ENCODE measurements at places on chromosomes 2 and 18. TPM values are rescaled to one million over a fixed set of nuclear protein-coding genes. Genes with fewer than 3 reads are reported as not detected.

DNA sequence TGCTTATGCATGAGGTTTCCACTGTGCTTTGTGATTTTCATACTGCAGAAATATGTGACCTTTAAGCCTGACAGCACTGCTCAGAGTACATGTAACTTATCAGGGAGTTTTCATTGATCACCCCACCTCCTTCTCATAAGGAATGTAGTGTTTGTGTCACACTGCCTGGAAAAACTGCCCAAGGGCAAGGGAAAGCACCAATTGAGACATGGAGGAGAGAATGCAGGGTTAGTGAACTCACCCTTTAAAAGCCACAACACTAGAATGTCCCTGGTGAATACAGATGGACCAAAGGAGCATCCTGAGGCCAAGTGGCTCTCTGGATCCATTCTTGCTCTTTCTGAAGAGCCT, 147.2 kb upstream of the SPATS2L start:
- DNase-seq = no peak

The EFEMP1 gene
- total RNA-seq = not detected

- peak; percentile 66 for DNase-seq
These were observed 24.6 kb upstream of the ATOH8 start for GRCh38 chr2:85728883-85729824.

- no peak for DNase-seq
These were observed 160.2 kb downstream of the GALNT14 start for GRCh38 chr2:30978044-30978443.

DNA sequence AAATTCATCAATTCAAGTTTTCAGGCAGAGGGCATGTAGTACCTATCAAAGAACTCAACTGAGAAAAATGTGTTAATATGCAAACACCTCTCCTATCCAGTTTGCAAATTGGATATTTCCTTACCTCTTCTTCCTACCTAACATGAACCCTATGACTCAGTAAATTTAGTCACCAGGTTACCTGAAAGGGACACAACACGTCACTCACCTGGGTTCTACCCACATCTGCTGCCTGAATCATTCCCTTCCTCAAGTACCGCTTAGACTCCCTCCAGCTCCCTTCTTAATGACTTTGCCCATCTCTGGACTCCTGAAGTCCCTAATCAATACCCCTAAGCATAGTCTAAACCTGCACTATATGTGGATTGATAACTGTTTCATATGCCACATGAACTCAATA, 10.4 kb downstream of the ANKRD44 start:
- DNase-seq = no peak

The CELF4 gene
- not detected for total RNA-seq

DNA sequence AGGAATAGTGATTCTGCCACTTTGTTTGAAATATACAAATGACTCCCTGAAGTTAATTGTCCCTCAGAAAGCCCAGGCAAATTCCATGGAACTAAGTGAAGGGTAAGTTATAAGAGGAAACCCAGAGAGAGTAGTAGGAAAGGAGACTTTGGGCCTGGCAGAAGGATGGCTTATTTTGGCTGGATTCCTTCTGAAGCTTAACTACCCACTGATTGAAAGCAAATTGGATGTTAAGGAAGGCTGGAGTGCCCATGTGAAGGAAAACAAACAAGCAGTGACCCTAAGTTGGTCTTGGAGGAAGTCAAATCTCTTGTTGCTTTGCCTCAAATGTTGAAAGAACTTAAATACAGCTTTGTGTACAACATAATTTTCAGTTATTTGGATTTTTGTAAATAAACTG, 1106.4 kb upstream of the ZEB2 start:
- DNase-seq = no peak

GRCh38 chr2:157837851-157838441, 38.2 kb downstream of the ACVR1 start:
- no peak for DNase-seq

The PROKR1 gene
- total RNA-seq = not detected

The MARCO gene
- total RNA-seq = not detected

The ANKRD29 gene
- total RNA-seq = not detected

The SNTG2 gene
- 0.27 TPM for total RNA-seq

GRCh38 chr2:28276807-28277206, 115.9 kb upstream of the FOSL2 start:
- DNase-seq = no peak

DNA sequence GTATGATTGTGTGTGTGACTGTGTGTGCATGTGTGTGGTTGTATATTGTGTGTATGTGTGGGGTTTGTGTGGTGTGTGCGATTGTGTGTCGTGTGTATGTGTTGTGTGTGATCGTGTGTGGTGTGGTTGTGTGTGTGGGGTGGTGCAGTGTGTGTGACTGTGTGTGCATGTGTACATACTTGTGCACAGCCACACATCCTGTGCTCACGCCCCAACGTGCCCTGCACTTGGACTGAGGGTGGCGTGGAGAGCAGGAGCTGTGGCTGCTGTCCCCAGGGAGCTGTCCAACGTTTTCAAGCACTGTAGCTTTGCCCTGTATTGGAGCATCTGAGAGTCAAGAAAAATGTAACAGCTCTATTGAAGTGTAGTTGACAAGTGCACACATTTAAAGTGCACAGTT, 243.2 kb upstream of the HDAC4 start:
- no peak for DNase-seq

- no peak for DNase-seq
These were observed 16.5 kb downstream of the CNRIP1 start for GRCh38 chr2:68303033-68303901.

DNA sequence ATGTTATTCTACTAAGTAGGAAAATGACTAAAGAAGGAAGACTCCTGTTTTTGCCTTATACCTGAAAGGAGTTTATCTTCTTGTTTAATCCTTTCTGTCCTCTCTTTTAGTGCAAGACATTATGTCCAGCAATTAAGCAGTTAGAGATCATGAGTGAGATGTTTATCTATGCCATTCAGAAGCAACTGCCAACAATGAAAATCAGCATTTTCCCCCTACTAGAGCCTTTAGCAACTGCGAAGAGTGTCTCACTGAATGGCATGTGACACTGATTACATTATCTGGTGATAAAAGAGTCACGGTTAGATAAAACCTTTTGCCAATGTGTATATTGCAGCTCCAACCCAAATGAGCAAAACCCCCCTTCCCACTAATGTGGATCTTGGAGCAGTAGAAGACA, 357.7 kb upstream of the SYT4 start:
- DNase-seq = no peak

GRCh38 chr2:2582998-2583545, 252.0 kb upstream of the MYT1L start:
- DNase-seq = no peak

DNA sequence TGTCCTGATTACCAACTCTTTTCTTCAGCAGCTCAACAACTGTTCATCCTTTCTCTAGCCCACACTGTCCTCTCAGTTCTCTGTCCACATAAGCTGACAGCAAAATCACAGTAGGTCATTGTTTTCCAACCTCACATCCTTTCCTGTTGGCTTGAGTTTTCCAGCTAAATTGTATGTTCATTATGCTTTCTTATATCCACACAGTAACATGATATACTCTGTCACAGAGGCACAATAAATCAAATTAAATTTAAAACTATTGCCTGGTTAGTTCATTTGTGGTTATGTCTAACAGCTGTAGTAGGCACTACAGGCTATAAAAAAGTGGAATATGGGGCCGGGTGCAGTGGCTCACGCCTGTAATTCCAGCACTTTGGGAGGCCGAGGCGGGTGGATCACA, 179.9 kb downstream of the ETAA1 start:
- DNase-seq = no peak

- DNase-seq = no peak
These were observed 154.5 kb downstream of the MGAT5 start for GRCh38 chr2:134408386-134408785.

DNA sequence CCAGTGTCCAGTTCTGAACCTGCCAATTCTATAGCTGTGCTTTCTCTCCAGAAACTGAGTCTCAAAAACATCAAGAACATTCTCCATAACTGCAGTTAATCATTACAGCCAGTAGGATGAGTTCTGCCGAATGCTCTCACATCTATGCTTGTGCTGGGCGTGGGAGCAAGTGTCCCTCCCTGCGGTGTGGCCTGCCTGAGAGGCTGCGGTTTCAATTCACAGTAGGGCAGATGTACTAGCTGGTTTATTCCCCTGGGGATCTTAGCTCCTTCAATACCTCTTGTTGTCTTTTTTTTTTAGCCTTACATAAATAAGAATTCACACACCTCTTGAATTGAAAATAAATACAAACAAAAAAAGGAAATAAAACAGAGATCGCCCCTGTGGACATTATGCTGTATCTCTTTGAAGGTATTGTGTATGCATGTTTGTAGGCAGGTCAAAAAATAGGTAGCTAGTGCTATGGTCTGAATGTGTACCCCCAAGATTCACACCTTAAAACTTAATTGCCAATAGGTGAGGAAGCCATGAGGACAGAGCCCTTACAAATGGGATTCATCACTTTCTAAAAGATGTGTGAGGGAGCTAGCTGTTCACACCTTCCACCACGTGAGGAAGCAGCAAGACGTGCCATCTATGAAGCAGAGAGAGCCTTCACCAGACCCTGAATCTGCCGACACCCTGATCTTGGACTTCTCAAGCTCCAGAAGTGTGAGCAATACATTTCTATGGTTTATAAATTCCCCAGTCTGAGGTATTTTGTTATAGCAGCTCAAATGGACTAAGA, 74.3 kb downstream of the BCL2L11 start:
- DNase-seq = no peak

DNA sequence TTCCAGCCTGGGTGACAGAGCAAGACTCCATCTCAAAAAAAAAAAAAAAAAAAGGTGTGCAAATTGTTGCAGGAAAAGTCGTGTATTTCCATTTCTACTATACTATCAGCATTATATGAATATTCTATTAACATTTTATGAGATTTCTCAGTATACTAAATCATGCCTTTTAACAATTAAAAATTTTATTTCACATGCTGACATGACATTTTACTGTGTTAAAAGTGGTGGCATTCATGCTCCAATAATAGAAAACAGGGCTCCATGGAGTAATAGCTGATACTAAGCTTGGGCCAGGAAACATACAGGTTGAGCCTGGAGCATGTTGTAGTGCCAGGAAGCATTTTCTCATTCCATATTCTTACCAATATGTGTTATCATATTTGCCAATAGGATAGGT, 141.4 kb downstream of the SPAG16 start:
- DNase-seq = no peak

GRCh38 chr2:19863303-19864041, 38.3 kb downstream of the TTC32 start:
- peak; percentile 77 for DNase-seq

The IER3IP1 gene
- 8.6 TPM for total RNA-seq

DNA sequence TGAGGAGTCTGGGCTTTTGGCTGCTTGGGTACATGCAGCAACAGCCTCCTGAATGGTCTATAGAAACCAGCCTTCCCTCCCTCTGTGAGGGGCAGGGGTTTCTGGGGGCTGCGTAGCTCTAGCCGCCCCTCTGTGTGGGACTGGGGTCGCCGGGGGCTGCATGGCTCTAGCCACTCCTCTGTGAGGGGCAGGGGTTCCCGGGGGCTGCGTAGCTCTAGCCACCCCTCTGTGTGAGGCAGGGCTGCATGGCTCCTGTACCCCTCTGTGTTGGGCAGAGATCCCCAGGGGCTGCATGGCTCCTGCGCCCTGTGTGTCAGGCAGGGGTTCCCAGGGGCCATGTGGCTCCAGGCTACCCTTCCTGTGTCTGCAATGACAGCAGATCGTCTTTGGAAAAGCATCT, 17.6 kb downstream of the HS6ST1 start:
- DNase-seq = no peak

DNA sequence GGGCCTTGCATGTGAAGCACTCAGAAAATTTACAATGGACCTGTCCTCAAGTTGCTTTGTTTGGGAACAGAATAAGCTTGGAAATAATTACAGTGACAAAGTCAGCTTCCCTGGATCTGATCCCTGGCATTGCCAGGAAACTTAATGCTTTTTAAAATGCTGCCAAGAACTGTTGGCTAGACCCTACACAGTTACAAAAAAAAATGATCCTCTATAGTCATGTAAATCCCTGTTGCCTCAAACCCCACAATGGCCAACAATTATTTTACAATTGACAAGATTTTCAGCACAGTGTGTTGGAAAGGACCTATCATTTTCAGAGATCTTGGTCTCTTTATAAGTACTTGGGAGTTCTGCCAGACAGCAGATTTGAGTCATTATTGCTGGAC, 470.4 kb upstream of the ACVR2A start:
- no peak for DNase-seq

The IL36RN gene
- not detected for total RNA-seq

DNA sequence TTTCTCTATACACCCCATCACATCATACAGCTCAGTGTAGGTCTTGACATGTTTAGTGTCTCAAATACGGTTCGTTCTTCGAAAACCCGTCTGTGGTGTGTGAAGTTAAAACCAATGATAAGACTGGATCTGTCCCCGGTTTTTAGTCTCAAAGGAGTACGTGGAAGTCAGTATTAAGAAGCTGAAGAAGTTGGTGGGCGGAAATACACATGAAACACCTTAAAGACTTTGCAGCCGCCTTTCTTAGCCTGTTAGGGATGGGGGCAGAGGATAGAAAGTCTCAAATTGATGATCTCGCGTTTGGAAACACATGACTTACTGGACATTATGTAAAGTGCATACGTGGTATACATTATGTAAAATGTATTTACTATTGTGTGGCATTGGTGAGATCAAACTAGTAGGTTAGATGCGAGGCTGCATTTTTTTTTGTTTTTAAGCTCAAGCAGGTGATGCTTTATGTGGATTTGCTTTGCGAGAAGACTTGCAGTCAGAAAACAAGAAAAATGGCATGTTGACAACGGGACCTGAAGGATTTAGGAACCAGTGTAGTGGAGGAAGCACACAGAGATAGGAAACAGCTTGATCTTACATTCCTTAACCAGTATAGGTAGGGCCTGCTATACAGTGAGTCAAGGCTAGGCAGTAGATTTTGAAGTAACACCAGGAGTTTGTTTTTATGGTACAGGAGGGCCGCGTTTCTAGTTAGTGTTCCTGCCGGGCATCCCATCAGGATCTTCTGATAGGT, 1.2 kb downstream of the CNOT11 start:
- DNase-seq = no peak

The PCGF1 gene
- total RNA-seq = 39.9 TPM

GRCh38 chr2:97936881-97937280, 58.9 kb downstream of the TMEM131 start:
- DNase-seq = no peak

The NMUR1 gene
- total RNA-seq = not detected

- DNase-seq = no peak
These were observed 178.4 kb upstream of the EPAS1 start for GRCh38 chr2:46118656-46119371.
